Stimulated activated naive CD4-positive, alpha-beta T cell (primary cell): ENCODE measurements at places on chromosomes 11 and 22.

DNA sequence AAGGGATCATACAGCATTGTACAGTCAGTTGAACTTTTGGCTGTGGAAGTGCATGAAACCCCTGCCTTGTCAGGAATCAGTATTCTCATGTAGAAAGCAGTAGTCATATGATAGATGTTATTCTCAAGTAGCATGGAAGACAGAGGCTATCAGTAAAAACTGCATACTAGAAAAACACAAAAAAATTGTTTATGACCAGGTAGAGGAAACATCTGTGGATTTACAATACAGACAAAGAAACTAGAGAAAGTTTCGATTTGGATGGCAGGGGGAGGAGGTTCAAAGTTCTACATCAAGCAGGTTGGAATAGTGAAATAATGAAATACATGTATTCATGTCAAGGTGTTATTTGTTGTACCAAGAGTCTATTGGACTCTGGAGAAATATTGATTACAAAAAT, 212.3 kb upstream of the DDI1 start:
- DNase-seq = no peak

DNA sequence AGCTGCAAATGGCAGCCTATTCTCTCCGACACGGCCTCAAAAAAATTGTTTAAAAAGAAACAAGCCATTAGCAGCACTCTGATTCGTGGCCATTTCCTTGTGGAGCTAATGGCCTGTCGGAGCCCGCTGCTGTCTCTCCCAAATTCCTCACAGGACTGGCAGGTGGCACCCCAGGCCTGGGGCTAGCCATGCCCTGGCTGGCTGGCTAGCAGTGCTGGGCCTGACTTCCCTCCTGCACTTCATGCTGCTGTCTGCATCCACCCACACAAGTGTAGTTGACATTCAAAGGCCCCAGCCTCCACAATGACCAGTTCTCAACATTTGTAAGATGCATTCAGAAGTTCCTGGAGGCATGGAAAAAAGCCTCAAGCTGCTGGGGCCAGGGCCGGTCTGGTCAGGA, 61.5 kb downstream of the SMCO4 start:
- no peak for DNase-seq

DNA sequence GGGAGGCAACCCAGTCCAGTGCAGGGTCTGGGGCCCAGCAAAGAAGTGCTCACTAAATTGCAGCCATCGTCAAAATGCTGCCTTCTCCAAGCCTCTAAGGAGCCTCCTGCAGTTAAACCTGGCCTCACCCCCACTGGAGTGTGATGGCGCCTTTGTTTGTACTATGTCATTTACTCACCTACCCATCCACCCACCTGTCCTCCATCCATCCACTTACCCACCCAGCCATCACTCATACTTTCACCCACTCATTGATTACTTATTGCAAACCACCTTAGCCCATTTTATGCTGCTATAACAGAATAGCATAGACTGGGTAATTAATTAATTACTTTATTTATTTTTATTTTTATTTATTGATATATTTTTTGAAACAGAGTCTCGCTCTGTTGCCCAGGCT, 28.8 kb upstream of the PPFIA1 start:
- no peak for DNase-seq

DNA sequence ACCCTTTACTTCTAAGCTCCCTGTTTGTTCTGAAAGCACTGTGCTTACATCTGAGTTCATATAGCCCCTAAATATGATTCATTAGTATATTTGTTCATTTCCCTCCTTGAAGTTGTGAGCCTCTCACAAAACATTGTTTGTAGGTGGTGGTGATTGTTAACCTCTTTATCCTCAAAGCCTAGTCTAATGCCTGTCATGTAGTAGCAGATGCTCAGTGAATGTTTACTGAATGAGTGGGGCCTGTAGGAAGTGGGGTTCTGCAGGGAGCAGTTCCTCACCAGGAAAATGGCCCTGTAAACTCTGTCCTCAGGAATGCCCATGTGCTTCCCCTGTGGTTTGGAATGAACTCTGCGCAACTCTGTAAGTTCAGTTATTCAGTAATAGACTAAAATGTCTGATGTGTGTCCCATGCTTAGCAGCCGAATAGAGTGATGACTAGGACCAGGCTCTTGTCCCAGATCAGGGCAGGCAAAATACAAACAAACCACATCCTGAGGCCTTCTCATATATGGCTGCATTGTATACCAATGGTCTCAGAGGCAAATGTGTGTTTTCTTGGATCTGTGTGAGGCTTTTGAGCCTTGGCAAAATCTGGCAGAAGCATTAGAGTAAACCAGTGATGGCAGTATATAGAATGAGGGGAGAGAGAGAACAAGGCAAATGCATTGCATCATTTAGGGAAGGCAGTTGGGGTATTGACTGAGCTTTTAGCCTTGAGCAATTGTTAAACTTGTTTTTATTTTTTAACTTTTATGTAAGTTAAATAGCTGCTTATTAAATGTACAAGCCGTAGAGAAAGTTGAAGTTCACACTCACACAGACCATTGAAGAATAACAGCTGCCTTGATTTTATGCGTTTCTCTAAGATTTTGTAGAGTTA, 91.4 kb upstream of the BIRC3 start:
- no peak for DNase-seq

GRCh38 chr11:58392746-58393145, 13.9 kb downstream of the OR5B3 start:
- no peak for DNase-seq

DNA sequence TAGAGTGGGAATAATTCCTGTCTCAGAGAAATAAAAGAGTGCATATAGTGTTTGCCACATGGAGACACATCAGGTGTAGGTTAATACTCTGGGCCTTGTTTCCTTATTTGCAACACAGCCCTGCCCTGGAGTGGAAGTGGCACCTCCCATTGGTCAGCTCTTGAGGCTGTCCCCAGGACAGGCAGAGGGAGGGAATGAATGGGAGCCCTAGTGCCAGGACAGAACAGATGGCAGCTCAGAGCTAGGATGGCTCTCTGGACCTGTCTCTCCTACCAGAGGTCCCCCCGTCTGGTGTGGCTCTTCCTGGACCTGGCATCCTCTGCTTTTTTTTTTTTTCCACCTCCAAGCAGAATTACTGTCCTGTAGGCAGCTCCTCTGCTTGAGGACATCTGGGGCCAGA, 35.6 kb downstream of the LIMK2 start:
- no peak for DNase-seq

- no peak for DNase-seq
Measured at GRCh38 chr11:55697817-55698216, 35.8 kb downstream of the OR4C6 start.

- no peak for DNase-seq
Measured at GRCh38 chr22:42905702-42906183, 48.7 kb upstream of the ARFGAP3 start.

DNA sequence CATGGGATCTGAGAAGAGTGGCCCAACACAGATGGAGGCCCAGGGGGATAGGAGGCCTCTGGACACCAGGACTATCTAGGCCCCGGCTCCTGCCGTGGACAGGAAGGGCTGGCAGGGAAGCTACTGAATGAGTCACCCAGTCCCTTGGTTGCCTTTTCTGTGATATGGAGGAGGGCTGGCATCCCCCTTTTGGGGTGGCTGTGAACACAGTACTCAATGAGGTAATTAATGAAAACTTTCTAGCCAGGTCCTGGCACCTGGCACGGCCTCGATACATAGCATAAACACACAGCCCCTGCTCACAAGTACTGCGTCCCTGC, 163.2 kb downstream of the CHST1 start:
- no peak for DNase-seq

- DNase-seq = no peak
Measured at GRCh38 chr22:27507111-27507611, 294.4 kb downstream of the MN1 start.

DNA sequence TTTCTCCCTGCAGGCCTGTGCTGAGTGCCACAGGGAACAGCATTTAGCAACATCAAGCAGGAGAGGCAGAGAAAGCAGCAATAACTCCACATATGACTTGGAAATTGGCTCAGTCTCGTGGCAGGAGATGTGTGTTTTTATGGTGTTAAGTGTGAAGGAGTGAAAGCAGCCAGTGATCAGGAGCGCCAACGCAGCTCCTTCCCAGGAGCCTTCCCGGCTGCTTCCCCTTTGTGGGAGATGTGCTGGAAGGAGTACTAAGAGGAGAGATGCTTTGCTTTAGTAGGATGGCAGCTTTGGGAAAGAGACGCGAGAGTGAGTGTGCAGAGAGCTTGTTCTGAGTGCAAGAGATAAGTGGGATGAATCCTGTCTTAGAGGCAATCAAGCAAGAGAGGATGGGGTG, 54.7 kb upstream of the KIRREL3 start:
- no peak for DNase-seq

DNA sequence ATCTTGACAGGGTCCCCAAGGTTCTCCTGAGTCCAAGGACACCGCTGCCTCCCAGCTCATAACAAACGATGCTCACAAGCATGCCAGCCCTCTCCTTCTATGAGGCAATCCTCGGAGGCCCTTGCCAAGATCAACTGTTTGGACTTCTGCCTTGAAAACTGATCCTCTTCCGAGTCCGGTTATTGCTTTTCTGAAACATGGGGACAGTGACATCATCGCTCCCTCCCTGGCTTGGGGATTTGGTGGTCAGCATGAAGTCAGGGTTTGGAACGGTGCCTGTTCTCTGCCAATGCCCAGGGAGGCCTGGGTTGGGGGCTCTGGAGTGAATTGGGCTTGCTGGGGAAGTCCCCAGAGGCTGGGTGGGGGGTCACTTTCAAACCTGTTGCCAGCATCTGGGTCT, 149.3 kb downstream of the FBXO7 start:
- DNase-seq = no peak

GRCh38 chr11:88175569-88176075, 379 bp upstream of the RAB38 start:
- DNase-seq = no peak

DNA sequence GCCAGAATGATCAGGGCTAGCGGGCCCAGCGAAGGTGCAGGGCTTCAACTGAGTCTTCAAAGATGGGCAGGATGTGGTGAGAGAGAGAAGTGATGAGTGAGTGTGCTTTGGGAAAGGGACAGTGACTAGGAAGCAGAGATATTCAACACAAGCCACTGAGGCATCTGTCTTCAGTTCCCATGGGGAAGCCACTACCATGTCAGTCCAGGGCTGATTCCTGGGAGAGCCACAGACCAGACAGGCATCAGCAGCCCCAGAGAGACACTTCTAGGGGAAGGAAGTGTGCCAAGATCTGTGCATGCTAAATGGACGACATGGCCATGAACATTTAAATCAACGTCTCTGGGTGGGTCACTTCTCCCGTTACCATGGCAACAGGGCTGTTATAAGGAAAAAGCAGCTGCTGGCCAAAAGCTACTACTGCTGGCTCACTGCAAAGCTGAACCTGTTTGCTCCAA, 28.5 kb downstream of the P4HA3 start:
- DNase-seq = peak; percentile 11

GRCh38 chr22:36818010-36818642, 1.3 kb upstream of the PVALB start:
- no peak for DNase-seq

DNA sequence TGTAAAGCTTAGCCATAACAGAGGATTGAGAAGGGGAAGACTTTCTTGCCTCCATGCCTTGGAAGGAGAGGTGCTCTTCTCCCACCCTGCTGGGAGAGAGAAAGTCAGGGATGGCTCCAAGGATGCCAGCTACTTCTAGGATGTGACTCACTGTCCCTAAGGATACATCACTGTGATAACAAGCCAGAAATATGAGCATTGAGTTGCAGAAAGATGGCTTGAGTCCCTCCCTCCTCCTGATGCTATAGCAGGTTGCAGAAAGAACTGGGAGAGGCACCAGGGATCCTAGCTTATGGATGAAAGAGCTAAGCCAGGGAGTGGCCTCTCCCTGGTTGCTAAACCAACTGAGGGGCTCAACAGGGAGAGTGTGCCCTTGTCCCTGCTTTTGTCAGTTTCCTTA, 27.8 kb upstream of the FJX1 start:
- no peak for DNase-seq

GRCh38 chr22:25176175-25176574, 23.5 kb upstream of the CRYBB3 start:
- no peak for DNase-seq

DNA sequence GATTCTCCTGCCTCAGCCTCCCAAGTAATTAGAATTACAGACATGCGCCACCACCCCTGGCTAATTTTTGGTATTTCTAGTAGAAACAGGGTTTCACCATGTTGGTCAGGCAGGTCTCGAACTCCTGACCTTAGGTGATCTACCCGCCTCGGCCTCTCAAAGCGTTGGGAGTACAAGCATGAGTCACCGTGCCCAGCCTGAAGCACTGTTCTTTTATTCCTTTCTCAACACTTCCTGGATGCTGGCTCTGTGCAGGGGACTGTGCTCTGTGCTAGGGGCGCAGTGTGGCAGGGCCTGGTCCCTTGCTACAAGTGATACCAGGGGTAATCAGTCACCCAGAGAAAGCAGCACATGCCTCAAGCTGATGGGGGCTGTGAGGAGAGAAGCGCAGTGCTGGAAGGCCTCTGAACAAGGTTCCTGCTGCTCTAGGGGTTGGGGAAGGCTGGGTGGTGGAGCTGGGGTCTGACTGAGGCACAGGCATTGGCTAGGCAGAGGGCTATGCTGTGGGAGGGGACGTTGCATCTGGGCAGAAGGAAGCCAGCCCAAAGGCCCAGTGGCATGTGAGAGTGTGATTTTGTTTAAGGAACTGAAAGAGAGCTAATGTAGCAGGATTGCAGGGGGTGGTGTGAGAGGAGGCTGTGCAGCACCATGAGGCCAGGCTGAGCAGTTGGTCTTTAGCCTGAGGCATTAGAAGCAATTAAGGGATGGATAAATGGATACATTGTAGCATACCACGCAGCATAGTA, 42.5 kb downstream of the CABIN1 start:
- DNase-seq = no peak

DNA sequence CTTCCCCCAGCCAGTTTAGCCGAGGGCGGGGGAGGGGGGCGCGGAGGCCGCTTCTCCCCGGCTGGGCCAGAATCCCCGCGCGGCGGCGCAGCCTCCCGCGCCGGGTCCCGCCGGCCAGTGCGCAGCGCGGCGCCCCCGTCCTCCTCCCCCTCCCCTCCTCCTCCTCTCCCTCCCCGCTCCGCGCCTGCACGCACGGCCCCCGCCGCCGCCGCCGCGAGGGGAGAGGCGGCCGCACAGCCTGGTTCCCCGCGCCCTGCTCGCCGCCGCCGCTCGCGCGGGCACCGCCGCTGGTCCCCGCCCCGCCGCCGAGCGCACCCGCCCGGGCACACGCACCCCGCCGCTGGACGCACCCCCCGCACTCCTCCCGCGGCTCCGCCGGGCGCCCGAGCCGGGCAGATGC, at the start of gene FLRT1:
Gene FLRT1 (plus strand): TSS at position 356 of the 400 bp plus-strand sequence. CDS start 80,337 bp downstream, outside the sequence.
- no peak for DNase-seq

GRCh38 chr11:134207538-134208239, 16.1 kb downstream of the NCAPD3 start:
- DNase-seq = peak; percentile 32

GRCh38 chr11:19806251-19806650, 93.6 kb downstream of the NAV2 start:
- no peak for DNase-seq

DNA sequence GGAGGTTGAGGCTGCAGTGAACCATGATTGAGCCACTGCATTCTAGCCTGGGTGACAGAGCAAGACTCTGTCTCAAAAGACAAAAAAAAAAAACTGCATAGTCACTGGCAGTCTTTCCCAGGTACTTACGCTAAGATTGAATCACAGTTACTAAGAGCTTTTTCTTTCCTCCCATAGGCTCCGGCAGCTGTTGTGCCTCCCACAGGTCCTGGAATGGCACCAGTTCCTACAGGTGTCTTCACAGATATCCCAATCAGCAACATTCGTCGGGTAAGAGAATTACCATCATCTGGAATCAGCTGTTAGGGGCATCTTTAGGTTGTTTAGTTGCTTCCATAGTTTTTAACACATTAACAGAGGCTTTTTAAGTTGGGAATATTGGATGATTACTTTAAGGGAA, 19.8 kb downstream of the DLAT start:
- DNase-seq = no peak
